ENCODE measurements at places on chromosomes 4 and X.

- DNase-seq = no peak
Observed at GRCh38 chr4:73814679-73815078, 21.8 kb upstream of the CXCL6 start.

DNA sequence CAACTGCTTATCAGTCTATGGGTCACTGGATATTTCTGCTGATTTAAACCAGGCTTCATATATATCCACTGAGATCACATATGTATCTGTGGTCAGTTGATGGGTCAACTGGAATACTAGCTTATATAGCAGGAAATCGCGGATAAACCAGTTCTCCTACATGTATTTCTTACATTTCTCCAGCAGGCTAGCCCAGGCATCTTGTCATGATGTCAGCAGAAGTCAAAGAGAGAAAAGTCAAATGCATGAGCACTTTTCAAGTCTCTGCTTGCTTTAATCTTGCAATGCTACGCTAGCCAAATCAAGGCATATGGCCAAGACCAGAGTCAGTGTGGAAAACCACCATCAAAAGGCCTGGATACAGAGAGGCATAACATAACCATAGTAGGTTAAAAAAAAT is 1008.8 kb upstream of the DIAPH2 start:
- DNase-seq = no peak

- DNase-seq = no peak
Observed at GRCh38 chrX:97045470-97045869, 161.8 kb downstream of the RPA4 start.

GRCh38 chr4:168335621-168336020 is 17.1 kb upstream of the DDX60 start:
- DNase-seq = no peak

GRCh38 chr4:39526765-39527295 is 409 bp downstream of the UGDH start:
- no peak for DNase-seq

GRCh38 chrX:2685886-2686285 is 5.2 kb upstream of the CD99 start:
- DNase-seq = no peak
